ENCODE measurements at places on chromosomes 12 and 14.

GRCh38 chr14:95218006-95218405 is 60.7 kb upstream of the DICER1 start:
- no peak for DNase-seq

DNA sequence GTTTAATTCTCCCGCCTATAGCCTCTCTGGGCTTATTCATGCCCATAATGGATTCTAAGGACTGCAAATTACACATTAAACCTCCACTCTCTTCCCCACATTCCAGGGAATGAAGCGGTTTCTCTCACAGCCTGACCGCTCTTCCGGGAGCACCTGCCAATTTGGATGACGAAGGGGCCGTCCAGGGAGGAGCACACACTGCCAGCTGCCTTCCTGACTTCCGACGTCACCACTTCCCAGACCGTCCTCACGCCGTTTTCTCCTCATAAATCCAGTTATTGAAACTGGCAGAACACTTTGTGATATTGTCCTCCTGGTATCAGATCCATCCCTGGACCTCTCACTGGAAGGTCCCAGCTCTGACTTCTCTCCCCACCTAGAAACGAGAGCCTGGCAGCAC is 87.6 kb downstream of the GCH1 start:
- DNase-seq = no peak

GRCh38 chr14:56002876-56003625 is 115.2 kb upstream of the PELI2 start:
- no peak for DNase-seq

GRCh38 chr12:42130672-42131402 is 13.8 kb downstream of the GXYLT1 start:
- no peak for DNase-seq

DNA sequence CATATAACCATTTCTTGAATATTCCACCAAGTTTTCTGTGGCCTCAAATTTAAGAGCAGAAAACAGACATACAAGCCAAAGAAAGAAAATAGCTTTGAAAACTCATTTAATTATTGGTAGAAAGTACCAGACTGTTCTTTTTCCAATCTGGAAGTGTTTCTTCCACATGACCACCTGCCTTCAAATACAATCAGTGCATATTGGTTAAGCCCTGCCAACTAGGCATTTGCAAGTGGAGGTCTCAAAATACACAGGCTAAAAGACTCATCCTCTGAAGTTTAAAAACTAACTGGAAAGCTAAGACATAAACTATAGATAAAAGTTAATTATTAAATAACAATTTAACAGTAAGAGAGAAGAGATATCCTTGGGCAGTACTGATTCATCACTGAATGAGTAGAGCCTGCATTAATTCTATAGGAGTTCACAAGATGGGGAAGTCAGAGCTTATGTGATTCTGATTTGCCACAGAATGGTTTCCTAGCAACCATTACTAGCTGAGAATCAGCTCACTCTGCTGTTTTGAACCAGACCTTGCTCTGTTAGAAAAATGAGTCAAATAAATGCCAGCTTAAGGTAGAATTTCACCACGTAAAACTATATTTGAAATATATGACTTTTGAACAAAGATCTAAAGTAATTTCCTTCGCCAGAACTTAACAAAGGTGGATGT is 433.8 kb downstream of the FUT8 start:
- no peak for DNase-seq

GRCh38 chr12:88375306-88376305 is 204.7 kb downstream of the KITLG start:
- no peak for DNase-seq
